ENCODE measurements at places on chromosomes 7 and 10. TPM values are rescaled to one million over a fixed set of nuclear protein-coding genes. Genes with fewer than 3 reads are reported as not detected.

Gene IFIT1B
- total RNA-seq, result not detected

Gene BAIAP2L1
- total RNA-seq, result 53.9 TPM

Gene FGL2
- not detected for total RNA-seq

Gene H2BK1
- total RNA-seq, result not detected

Gene SORCS3
- total RNA-seq, result not detected

Gene INMT
- total RNA-seq, result not detected

Gene BHLHA15
- 0.33 TPM for total RNA-seq

Gene SPDYE6
- total RNA-seq, result not detected

Data from A549 treated with GW870086 at 1 μM for 4 hours (cell line).